ENCODE measurements at places on chromosomes 12 and 14.

- no peak for DNase-seq
Measured at GRCh38 chr14:53924753-53925152, 31.9 kb downstream of the BMP4 start.

DNA sequence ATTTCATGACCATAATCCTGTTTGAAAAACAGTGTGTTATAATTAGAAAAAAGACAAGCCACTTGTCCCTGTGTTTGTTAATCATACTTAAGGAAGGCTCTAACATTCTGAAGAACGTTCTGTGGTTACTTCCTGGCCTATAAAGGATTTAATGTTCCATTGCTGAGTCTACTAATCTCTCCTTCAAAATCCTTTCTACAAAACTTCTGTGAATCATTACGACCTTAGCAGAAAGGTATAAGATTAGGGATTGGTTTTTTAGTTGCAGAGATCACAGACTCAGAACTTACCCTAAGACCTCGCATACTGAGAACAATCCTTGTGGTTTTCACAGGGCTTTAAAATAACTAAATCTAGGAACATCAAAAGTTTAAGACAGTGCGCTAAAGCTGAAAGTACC, 48.3 kb downstream of the TMCC3 start:
- no peak for DNase-seq

- no peak for DNase-seq
Measured at GRCh38 chr12:5840944-5841343, 104.1 kb downstream of the ANO2 start.

DNA sequence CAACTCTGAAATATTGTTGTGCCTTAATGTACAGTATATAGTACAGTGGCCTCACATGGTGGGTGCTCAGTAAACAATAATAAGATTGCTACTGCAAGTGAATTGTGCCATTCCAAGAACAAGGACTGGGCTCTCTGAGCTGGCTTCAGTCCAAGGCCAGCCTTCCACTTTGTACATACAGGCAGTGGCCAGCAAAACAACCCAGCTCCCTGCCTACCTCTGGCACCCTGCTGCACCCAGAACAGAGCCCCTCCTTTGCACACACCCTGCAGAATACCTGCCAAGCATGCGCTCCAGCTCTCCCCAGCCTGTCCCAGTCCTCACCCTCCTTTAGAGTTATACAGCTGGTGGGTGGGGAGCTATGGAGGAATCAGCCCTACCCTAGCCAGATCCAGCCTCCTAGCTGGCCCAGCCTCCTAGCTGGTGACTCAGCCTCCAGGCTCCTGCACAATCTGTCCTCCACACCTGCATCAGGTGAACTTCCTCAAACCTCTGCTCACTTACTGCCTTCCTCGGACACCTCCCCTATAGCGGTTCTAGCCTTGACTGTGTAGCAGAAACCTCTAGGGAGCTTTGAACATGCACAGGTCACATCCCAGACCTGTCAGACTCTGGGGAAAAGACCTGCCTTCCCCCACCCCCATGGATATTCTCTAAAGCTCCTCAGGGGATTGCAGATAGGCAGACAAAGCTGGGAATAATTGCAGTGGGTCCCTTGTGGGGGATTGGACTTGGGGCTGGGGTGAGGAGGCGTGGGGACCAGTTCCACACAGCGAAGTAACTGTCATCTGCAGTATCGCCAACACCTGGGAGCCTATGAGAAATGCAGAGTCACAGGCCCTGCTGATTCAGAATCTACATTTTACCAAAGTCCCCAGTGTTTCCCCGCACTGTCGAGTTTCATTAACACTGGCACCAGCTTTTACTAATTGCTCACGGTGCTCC, 17.9 kb downstream of the ZDHHC22 start:
- no peak for DNase-seq

DNA sequence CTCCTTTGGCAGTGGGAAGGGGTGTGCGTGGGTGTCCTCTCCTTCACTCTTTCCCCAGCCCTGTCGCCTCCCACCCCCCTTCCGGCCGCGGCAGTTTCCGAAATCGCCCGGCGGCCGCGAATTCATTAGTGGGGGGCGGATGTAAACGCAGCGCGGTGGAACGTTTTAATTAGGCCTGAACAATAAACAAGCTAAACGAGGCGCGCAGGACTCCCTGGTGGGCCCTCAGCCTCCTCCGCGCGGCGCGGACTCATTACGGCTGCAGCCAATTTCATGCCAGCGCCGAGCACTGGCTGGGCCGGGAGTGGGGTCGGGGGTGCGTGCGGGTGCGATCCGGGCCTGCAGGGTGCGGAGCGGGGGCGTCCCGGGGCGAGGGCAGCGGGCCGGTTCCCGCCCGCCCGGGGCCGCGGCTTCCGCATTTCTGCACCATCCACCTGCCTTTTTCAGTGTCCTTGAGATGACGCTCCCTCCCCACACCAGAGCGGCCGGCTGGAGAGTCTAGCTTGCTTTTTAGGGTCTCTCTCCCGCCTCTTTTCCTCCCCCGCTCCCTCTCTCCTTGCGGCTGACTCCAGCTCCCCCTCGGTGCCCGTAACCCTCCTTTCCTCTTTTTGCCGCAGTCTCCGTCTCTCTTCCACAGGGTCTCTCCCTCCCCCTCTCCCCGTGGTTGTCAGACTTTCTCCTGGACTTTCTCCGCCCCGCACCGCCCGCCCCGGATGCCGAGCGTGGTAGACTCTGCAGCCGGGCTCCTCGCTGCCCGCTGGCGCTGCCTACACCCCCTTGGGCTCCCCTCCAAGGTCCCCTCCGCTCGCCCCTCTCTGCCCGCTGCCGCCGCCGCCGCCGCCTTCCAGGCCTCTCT, at the start of gene CISTR:
TSS of gene CISTR (minus strand) at position 644 of the 856 bp plus-strand sequence.
- DNase-seq: no peak
